ENCODE measurements at places on chromosomes 3 and 15.

GRCh38 chr15:94258246-94258645 lies 26.9 kb downstream of the MCTP2 start:
- DNase-seq: no peak

GRCh38 chr3:134362670-134363380 lies 11.4 kb downstream of the AMOTL2 start:
- no peak for DNase-seq

- no peak for DNase-seq
These were observed 406.7 kb upstream of the NR2F2 start for GRCh38 chr15:95923792-95924191.

DNA sequence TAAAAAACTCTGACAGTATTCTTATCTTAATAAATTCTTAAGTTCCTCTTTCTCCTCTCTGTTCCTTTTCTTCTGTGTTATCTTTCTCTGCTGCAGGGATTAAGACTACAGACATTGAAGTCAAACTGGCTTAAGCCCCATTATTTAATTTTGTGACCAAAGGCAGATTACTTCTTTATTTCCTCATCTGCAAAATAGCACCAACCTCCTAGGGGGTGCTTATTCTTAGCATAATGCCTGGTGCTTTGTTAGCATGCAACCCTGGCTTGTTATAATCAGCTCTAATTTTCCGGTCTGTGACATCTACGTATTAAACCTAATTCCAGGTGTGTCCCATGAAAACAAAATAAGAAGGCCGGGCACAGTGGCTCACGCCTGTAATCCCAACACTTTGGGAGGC lies 23.8 kb downstream of the SEMA6D start:
- no peak for DNase-seq

DNA sequence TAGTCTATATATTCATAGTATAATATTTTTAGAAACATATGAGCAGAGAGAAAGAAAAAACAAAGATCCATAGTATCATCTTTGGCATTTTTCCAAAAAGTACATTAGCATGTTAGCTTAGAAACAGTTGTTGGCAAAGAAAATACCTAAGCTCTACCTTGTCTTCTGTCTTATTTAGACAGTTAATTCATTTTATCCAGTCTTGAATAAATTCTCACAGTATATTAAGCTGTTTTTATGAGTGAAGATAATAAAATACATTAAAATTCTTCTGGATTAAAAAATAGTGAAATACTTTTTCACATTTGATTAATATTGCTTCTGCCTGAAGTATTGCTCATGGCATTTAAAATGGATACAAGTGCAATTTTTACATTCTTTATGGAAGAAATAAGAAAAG lies 145.2 kb downstream of the ZIC1 start:
- no peak for DNase-seq

GRCh38 chr3:61030469-61031035 lies 220.7 kb downstream of the FHIT start:
- DNase-seq: no peak

DNA sequence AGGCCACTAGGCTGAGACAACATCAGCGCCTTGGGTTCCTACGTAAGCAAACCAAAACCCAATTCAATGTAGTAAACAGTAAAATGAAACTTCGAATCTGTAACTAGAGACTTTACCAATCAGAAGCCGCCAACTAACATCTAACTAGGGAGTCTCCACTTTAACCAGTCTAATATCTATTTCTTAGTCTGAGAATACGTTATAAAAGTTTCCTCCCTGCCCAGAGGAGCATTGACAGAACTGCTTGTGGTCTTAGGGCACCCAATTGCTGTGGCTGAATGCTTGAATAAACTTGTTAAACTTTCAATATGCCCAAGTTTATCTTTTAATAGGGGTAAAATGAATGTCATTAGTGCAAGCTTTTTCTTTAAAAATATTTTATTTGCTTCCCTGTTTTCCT lies 4.3 kb downstream of the CP start:
- DNase-seq: no peak

DNA sequence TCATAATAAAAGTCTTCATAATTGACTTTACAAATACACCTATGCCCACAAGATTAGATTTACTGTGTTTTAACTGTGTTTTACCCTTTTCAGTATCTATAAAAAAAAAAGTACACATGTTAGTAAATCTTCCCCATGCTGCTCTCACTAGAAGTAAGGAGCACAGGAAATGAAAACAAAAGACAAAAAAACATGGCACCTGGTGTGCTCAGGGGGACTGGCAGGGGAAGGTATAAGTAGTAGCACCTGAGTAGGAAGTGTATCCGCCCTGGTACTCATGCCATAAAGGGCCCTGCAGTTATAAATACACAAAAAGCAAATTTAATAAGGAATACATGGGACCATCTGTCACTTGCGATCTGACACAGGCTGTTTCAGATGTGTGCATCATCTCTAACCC lies 8.9 kb upstream of the ALDH1A2 start:
- DNase-seq: no peak

DNA sequence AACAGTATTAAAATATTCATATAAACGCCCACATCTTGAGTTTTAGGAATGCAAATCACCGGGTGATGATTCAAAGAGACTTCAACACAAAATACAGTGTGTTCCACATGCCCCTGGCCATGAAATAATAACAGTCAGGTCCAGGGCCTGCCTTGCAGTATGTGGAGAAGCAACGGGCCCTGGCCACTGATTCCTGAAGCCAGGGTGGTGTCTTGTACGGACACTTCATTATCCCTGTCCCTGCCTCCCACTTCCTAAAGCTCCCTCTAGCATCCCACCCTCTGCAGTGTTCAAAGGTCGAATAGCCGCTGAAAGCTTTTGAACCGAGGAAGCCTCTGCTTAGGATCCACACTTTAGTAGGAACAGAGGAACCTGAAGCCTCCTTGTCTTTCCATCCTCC lies 50.4 kb upstream of the PCSK6 start:
- peak; percentile 22 for DNase-seq

DNA sequence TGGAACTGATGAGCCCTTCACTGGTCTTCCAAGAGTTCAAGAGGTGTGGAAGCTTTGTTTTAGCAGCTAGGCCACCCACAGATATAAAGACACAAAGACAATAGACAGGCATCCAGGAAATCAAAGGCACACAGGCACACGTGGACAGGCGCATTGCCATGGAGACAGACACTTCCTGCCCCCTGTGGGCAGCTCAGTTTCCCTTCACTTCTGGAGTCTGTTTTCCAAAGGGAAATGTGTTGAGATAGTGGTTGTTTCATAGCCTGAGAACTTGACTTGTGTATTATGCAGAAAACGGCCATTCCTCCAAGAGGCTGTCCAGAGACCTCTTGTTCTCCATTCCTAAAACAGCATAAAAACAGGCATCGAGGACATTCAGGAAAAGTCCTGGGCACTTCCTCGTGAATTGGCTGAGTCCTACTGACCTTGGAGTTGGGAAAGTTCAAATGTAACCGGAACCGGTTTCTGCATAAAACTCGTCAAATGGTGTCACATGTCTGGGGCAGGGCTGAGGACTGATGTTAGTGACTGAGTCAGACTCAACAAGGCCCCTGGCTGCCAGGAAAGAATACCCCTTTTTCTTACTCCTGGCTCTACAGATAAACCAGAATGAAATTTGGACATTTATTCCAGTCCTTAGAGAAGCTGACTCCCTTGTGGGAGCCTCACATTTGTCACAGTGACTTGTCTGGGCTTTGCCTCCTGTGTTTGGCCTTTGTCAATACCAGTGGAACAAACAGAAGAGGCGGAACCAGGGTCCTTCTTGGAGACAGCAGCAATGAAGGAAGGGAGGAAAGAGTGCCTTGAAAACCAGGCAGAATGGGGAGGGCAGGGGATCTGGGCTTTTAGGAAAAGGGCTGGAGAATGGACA lies 1.3 kb downstream of the ALPK3 start:
- no peak for DNase-seq

- no peak for DNase-seq
These were observed 1.9 kb downstream of the CAMK2N2 start for GRCh38 chr3:184259396-184259877.

DNA sequence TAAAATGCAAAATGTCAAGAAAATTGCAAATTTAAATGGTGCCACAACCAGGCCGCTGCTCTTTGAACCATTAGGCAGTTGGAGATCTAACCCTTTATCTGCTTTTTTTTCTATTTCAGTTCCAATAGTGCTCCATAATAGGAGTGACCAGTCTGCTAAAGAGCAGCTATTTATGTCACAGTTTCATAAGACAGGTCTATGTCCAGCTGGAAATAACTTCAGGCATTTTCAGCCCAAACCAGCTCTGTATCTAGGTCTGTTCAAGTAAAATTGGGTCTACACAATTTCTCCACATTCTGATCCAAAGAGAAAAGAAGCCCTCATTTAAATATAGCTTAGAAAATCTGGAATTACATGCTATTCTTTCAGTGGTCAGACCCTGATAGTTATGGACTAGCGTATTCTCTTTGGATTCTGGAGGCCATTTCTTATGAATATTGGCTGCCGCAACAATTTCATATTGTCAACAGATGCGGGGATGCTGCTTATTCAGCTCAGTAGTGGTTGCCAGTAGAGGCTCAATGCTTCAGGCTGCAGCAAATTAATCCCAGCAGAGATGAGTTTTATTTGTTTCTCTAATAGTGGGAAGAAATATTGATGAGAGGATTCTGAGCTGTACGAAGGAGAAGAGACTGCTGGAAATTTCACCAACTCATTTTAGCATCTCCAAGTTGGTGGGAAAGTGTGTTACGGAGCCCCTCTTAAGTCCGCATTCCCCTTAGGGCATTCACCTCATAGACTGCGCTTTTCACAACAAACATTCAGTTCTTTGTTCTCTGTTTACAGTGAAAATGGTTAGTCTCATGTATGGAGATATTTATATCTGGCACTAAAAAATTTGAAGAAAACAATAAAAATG lies 887.0 kb downstream of the ROBO1 start:
- no peak for DNase-seq

DNA sequence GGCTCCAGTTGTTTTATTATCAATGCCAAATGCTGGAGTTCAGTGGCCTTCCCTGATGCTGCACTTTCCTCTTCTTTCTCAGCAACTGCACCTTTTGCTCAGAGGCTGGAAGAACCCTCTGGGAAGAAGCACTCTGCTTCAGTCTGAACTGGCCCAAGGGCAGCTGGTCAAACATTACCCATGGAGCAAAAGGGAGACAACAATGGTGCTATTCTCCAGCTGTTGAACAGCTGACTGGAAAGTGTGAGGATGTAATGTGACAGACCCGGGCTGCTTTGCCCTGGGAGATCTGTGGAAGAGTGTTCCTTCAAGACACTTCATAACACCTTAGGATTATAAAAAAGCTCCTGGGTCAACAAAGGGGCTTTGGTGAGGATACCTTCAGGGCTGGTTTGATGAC lies 84.9 kb downstream of the EPHB1 start:
- no peak for DNase-seq

DNA sequence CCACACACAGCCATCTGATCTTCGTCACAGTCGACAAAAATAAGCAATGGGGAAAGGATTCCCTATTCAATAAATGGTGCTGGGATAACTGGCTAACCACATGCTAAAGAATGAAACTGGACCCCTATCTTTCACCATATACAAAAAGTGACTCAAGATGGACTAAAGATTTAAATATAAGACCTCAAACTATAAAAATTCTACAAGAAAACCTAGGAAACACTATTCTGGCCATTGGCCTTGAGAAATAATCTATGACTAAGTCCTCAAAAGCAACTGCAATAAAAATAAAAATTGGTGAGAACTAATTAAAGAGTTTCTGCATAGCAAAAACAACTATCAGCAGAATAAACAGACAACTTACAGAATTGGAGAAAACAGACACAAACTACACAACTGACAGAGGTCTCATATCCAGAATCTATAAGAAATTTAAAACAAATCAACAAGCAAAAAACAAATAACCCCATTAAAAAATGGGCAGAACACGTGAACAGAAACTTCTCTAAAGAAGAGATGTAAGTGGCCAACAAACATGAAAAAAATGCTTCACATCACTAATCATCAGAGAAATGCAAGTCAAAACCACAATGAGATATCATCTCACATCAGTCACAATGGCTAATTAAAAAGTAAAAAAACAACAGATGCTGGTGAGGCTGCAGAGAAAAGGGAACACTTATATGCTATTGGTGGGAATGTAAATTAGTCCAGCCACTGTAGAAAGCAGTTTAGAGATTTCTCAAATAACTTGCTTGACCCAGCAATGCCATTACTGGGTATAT lies 104.0 kb downstream of the NR1I2 start:
- no peak for DNase-seq

- no peak for DNase-seq
These were observed 109.8 kb downstream of the EPHA3 start for GRCh38 chr3:89217148-89217685.

DNA sequence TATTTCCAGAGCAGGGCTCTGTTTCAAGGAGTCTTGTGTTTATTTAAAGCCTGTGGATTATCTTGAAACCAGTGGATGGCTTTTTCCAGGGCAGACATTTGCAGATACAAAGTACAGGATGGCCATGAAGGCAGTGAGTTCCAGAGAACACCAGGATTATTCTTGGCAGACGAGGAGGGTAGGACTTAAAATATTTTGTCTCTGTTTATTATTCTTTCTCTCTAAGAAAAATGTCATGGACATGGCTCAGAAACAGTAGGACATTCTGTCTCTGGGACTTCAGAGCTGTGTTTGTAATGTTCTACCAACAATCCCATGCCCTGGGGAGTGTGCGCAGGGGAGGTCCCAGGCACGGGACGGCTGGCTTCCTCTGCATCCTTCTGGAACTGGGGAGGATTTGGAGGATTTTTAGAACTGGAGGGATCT lies 125.9 kb downstream of the ATP10A start:
- DNase-seq: peak; percentile 89

DNA sequence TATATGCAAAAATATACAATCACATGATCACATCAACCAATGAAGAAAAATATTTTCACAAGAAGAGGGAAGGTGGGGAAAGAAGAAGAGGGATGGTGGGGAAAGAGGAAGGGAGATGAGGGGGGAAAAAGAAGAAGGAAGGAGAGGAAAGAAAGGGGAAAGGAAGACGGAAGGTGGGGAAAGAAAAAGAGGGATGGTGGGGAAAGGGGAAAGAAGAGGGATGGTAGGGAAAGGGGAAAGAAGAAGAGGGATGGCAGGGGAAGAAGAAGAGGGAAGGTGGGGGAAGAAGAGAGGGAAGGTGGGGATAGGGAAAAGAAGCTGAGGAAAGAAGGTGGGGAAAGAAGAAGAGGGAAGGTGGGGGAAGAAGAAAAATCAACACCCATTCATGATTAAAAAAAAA lies 3.2 kb upstream of the GOLGB1 start:
- no peak for DNase-seq

DNA sequence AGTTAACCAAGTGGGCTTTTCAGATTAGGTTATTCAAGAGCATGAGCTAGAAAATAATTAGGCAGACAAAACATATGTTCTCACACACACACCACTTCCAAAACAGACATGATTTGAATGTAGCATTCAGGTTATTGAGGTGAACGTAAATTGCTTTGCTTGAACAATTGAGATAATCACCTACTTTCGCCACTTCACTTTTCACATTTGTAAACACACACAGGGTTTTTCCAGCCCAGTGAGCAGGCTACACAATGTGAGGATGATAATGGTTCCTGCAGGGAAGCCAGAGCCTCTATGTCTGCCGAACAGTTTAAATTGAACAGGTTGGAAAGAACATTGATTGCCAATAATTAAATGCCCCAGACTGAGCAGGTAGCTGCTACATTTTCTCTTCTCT lies 560.8 kb downstream of the OCA2 start:
- no peak for DNase-seq

Data from ascending aorta (tissue), 2 donors.